Muscle of back (tissue), 13 donors: ENCODE measurements at places on chromosomes 2 and 18. TPM values are rescaled to one million over a fixed set of nuclear protein-coding genes. Genes with fewer than 3 reads are reported as not detected.

DNA sequence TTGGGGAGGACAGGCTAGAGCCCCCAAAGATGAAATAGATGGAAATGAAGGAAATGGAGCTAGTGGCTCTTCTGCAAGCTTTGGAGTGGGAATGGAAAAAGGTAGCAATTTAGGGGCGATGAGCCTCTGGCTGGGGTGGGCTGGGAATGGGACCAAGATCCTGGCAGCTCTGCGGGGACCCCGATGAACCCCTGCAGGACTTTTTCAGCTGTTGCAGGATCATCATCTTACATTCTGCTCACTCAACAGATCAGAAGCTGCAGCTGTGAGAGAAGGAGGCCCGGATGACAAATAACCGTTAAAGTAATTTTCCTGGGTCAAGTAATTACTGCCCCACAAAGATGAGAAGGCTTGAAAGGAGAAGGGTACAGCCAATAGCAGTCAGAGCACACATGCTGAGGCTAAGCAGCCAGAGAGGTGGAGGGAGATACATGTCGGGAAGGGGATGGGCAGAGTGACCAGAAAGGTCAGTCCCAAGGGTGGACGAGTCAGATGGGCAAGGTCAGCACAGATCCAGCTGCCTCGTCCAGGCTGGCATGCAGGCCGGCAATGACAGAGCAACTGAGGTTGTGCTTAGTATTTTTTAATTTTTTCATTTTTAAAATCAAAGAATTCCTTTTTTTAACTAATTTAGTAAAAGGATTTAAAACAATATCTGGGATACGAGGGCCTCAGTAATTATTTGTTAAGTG, 245.0 kb upstream of the RAB6C start:
- DNase-seq, result no peak

The HOXD10 gene
- polyA plus RNA-seq, result 0.17 TPM

DNA sequence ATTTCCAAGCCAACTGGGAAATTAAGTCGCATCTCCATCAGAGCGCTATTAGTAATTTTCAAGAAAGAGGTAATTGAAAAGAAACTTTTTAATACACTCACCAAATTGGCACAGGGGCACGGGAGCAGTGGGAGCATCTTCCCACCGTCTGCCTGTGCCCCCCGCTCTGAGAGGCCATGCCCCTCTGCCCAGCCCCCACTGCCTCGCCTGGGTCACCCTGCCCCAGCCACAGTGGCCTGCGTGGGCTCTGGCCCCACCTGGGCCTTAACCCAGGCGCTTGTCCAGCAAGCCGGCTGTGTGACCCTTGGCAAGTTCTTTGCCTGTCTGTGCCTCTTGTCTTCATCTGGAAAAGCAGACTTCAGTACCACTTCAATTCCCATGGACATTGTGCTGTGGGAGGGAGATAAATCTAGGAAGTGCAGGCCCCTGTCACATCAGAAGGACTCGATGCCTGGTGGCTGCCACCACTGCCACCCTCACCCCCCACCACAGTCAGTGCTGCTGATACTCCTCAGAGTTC, 31.9 kb downstream of the GLI2 start:
- no peak for DNase-seq

- DNase-seq, result no peak
Observed at GRCh38 chr2:47631792-47632398, 151.1 kb upstream of the MSH6 start.
